ENCODE measurements at places on chromosomes 12 and 14.
A peak's percentile ranks its signal among the peaks of the same experiment; 100 is the strongest.

- peak; percentile 72 for DNase-seq
Observed at GRCh38 chr12:46303039-46303666, 34.3 kb upstream of the SLC38A1 start.

DNA sequence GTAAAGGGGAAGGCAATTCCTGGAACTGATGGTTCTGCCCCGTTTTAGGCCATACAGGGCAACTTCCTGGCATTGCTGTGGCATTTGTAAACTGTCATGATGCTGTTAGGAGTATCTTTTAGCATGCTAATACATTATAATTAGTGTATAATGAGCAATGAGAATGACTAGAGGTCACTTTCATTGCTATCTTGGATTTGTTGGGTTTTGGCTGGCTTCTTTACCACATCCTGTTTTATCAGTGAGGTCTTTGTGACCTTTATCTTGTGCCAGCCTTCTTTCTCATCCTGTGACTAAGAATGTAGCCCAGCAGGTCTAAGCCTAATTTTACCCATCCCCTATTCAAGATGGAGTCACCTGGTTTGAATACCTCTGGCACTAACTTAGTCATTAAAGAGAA, 51.2 kb downstream of the TESPA1 start:
- DNase-seq = peak; percentile 85

- DNase-seq = peak; percentile 78
Observed at GRCh38 chr12:46217541-46218321, 51.1 kb downstream of the SLC38A1 start.

DNA sequence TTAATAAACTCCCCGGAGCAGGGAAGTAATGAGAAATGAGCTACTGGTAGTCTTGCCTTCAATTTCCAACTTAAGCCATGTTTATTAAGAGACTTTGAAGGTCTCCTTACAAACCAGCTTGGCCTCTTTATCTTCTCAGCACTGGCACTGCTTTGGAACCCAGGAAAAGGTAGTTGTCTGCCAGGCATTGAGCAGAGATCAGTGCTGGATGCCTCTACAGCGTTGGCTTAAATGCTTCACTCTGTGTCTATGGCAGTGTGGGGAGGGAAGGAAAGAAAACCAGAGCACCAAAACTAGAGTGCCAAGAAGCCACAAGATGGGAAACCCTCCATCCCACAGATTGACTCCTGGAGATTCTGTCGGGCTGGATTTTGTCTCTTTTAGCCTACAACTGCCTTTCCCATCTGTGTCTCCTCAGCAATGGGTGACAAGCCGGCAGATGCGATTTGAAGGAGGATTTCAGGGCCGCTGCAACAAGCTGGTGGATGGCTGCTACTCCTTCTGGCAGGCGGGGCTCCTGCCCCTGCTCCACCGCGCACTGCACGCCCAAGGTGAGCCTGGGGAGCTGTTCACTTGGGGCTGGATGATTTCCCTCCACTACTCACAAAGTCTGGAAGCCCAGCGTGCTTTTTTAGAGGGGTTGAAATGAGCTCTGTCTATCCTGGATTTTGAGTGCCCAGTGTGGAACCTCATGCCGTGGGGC, 57.3 kb downstream of the FNTB start:
- peak; percentile 41 for DNase-seq

DNA sequence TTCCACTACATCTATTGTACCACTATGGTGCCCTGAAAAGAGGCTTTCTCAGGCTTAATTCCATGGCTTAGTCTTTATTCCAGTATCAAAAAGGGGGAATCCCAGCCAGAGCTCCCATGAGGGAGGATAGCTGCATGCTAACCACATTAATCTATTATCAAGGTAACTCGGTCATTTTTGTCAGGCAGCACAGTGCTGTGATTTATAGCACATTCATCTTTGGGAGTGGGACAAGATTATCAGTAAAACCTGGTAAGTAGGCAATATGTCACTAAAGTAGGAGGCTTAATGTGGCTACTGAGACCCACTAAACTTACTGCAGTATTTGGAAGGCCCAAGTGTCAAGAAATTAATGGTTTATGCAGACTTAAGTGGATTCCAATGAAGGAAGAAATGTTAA, 58.9 kb downstream of the DAD1 start:
- no peak for DNase-seq

- no peak for DNase-seq
Observed at GRCh38 chr14:33669111-33669510, 281.8 kb downstream of the EGLN3 start.

DNA sequence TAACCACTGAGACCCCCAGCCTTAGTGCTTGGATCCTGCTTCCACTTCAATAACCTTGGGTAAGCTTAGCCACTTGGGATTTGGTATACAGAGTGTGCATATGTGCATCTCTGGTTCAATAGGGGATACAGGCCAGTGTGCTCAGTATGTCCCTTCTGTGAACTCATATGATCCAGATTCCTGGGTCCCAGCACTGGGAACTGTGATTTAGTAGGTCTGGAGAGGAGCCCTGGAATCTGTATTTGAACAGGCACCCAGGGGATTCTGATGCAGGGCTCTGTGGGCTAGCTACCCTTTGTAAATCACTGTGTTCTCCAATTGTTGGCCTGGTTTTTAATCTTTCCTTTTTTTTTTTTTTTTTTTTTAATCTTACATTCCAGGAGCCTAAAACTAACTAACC, 9.8 kb upstream of the RNU6-8 start:
- no peak for DNase-seq

DNA sequence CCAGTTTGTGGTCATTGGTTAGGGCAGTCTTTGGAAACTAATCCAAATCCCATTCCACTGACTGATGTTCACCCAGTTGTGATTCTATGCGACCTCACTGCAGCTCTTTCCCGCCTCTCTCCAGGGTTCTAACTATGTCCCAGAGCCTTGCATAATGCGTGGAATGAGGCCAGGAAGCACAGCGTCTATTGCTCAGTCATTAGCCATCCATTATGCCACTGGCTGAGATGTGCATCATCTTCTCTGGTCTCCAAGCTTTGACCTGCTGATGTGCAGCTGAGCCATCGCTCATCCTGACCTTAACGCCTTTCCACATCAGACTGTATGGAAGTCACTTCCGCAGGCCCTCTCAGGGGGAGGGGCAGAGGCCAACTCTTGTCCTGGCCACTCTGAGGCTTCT, 115.4 kb upstream of the VRK1 start:
- no peak for DNase-seq

DNA sequence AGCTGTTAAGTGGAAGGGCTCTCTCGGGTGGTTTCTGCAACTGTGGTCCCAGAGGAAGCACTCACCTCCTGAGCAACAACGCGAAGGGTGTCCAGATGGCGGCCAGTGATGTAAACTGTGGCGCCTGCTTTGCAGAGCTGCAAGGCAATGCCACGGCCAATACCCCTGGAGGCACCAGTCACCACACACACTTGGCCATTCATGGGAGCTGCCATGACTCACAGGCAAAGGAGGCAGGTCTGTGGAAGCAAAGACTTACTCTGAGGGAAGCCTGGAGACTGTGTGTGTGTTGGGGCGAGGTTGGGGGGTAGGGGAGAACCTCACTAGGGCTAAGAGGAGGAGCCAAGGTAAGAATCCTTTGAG, 707 bp downstream of the DHRS1 start:
- peak; percentile 38 for DNase-seq

GRCh38 chr12:53014709-53015108, 8.5 kb downstream of the EIF4B start:
- DNase-seq = no peak

- peak; percentile 63 for DNase-seq
Observed at GRCh38 chr14:91119556-91120311, 5.9 kb downstream of the DGLUCY start.

DNA sequence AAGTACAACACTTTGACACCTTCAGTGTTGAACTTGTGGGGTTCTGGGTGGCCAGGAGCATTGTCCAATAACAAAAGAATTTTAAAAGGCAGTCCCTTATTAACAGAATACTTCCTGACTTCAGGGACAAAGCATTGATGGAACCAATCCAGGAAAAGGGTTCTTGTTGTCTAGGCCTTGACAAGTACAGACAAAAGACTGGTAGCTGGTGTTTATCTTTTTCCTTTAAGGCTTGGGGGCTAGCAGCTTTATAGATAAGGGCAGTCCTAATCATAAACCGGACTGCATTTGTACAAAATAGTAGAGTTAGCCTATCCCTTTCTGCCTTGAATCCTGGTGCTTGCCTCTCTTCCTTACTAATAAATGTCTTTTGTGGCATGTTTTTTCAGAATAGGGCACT, 27.4 kb downstream of the FAM177A1 start:
- peak; percentile 70 for DNase-seq

GRCh38 chr12:26688344-26688904, 144.6 kb downstream of the ITPR2 start:
- DNase-seq = no peak

DNA sequence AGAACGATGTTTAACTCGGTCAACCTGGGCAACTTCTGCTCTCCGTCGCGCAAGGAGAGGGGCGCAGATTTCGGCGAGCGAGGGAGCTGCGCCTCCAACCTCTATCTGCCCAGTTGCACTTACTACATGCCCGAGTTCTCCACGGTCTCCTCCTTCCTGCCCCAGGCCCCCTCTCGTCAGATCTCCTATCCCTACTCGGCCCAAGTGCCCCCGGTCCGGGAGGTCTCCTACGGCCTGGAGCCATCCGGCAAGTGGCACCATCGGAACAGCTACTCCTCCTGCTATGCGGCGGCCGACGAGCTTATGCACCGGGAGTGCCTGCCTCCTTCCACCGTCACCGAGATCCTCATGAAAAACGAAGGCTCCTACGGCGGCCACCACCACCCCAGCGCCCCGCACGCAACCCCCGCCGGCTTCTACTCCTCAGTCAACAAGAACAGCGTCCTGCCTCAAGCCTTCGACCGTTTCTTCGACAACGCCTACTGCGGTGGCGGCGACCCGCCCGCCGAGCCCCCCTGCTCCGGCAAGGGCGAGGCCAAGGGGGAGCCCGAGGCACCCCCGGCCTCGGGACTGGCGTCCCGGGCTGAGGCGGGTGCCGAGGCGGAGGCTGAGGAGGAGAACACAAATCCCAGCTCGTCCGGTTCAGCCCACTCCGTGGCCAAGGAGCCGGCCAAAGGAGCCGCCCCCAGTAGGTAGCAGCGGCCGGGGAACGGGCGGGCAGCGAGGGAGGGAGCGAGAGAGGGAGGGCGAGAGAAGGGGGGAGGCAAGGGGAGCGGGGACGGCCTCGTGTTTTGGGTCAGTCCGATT, 513 bp downstream of the HOXC11 start:
- no peak for DNase-seq

DNA sequence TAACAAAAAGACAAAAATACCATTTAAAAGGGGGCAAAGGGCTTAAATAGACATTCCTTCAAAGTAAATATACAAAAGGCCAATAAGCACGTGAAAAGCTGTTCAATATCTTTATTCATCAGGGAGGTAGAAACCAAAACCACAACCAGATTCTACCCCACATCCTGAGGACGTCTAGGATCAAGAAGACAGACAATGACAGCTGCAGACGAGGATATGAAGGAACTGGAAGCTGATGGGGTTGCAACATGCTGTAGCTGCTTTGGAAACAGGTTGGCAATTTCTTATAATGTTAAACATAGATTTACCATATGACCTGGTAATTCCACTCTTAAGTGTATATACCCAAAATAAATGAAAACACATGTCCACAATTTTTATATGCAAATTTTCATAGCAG, 85.1 kb upstream of the C14orf180 start:
- no peak for DNase-seq

GRCh38 chr14:90456551-90456950, 59.7 kb downstream of the CALM1 start:
- no peak for DNase-seq

DNA sequence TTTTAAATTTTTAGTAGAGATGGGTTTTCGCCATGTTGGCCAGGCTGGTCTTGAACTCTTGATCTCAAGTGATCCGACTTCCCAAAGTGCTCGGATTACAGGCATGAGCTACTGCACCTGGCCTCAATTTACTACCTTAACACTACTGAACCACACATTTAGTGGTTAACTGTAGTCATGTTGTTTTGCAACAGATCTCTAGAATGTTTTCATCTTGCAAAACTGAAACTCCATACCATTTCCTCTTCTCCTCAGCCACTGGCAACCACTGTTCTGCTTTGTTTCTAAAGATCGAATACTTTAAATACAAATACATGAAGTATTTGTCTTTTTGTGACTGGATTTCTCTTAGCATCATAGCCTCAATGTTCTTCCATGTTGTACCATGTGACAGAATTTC, 15.4 kb upstream of the SMCO2 start:
- DNase-seq = peak; percentile 28

- no peak for DNase-seq
Observed at GRCh38 chr12:115617391-115617790, 660.1 kb downstream of the MED13L start.

GRCh38 chr12:50224026-50224692, 57.0 kb upstream of the CERS5 start:
- DNase-seq = no peak

- no peak for DNase-seq
Observed at GRCh38 chr12:80235944-80236343, 136.6 kb downstream of the OTOGL start.

DNA sequence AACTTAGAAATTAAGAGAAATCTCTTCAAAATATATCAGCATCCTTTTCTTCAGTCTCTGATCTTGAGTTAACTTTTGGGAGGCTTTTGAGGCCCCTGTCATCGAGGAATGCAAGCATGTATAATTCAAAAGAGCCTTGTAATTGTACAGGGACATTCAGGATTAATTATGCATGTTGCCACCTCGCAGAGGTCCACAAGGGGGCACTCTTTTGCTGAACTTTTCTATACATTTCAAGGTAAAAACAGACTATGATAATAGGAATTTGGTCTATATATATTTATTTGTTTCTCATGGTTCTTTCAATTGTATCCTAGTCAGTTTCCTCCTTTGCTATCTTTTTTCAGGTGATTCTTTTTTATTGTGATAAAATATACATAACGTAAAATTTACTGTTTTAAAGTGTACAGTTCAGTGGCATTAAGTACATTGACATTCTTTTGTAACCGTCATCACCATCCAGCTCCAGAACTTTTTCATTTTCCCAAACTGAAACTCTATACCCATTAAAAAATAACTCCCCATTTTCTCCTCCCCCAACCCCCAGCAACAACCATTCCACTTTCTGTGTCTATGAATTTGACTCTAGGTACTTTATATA, 47.0 kb upstream of the SLC2A13 start:
- DNase-seq = peak; percentile 72

Data from hematopoietic multipotent progenitor cell treated with erythropoietin and hydrocortisone succinate and interleukin-3 and kit ligand, for 6 days (in vitro differentiated cells).